ENCODE measurements at places on chromosomes 3 and 15. TPM values are rescaled to one million over a fixed set of nuclear protein-coding genes. Genes with fewer than 3 reads are reported as not detected.
A peak's percentile ranks its signal among the peaks of the same experiment; 100 is the strongest.

Gene BNC1
- total RNA-seq: not detected

Gene CCDC33
- not detected for total RNA-seq

DNA sequence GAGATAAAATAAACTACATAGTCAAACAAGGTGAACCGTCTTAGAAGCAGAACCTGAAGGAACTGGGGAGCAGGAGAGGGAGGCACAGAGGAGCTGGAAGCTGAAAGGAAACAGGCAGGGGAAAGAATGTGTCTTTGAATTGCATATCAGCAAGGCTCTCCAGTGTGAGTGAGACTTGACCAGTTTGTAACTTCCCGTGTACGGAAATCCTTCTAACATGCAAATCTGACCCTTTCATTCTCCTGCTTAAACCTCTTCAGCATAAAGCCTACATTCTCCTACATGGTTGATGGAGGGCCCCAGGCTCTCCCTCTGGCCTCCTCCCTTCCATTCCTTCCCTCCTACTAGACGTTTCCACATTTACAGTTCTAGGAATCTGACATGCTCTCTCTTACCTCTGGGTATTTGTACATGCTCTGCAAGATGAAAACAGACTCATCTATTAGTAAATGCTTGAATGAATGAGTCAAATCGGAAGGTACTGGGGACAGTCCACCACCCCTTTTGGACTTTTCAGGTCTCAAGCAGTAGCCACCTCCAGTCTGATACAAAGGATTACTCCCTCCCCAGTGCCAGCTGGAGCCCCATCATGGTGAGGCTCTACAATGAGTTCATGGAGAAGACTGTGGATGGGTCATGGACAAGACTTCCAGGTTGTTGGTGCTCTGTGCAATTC, 6.1 kb upstream of the SLC25A38 start:
- no peaks in the 10 kb centered on the region for H3K36me3 ChIP-seq
- H3K4me1 ChIP-seq: peaks cover 6% of the 10 kb centered on the region
- H3K27ac ChIP-seq: no peak overlapping the region
- no peak for DNase-seq
- H3K27me3 ChIP-seq: no peaks in the 10 kb centered on the region

DNA sequence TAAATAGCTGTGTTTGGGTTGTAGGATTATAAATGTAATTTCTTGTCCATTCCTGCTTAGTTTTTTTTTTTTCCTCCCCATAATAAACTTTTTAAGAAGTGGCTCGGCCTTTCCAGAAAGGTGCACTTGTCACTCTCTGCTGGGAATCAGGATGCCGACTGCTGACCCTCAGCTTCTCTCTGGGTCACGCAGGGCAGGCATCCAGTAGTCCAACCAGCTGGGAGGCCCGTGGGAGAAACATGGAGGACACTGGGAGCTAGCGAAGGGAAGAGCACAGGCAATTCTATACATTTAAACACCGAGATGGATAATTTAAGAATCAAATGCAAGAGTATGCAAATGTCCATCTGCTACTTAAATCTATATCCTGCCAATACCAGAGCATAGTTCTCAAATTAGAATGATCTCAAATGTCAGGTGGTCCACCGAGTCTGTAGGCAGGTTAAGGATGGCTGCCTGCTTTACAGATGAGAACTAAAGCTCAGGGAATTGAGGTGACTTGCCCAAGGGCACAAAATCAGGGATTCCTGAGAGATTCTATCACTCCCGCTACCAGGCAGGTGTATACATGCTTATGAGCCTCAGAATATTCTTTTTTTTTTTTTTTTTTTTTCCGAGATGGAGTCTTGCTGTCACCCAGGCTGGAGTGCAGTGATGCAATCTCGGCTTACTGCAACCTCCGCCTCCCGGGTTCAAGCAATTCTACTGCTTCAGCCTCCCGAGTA, 64.5 kb downstream of the DAPK2 start:
- H3K36me3 ChIP-seq: no peaks in the 10 kb centered on the region
- no peak overlapping the region for H3K4me3 ChIP-seq
- no peak overlapping the region for H3K27ac ChIP-seq
- H3K4me1 ChIP-seq: no peaks in the 10 kb centered on the region
- no peak for DNase-seq

DNA sequence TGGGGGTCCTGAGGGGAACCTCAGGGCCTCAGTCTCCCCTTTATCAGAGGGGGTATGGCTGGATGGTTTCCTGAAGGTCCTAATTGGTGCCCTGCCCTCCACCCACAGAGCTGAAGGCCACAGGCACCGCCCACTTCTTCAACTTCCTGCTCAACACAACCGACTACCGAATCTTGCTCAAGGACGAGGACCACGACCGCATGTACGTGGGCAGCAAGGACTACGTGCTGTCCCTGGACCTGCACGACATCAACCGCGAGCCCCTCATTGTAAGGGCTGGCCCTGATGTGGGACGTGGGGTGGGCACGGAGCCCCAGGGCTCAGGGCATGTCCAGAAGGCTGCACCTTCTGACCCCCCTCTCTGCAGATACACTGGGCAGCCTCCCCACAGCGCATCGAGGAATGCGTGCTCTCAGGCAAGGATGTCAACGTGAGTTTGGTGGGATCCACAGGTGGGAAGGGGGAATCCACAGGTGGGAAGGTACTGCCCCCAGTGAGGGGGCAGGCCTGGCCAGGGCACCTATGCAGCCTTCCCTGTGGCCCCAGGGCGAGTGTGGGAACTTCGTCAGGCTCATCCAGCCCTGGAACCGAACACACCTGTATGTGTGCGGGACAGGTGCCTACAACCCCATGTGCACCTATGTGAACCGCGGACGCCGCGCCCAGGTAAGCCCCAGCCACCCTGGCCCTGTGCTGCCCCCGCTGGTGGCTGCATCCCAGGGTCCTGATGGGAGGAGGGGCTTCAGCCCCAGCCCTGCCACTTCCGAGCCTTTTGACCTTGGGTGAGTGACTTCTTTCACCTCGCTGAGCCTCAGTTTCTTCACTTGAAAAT, 17.5 kb upstream of the GNAT1 start:
- DNase-seq: no peak
- H3K27ac ChIP-seq: no peak overlapping the region
- H3K27me3 ChIP-seq: no peaks in the 10 kb centered on the region

- no peak for DNase-seq
- H3K27me3 ChIP-seq: no peaks in the 10 kb centered on the region
- no peak overlapping the region for H3K4me3 ChIP-seq
- H3K36me3 ChIP-seq: peaks cover 11% of the 10 kb centered on the region
- no peaks in the 10 kb centered on the region for H3K4me1 ChIP-seq
Observed at GRCh38 chr3:126784254-126784653, 80.2 kb downstream of the CHCHD6 start.

- H3K4me1 ChIP-seq: no peaks in the 10 kb centered on the region
- no peaks in the 10 kb centered on the region for H3K27me3 ChIP-seq
- DNase-seq: no peak
- no peak overlapping the region for H3K27ac ChIP-seq
- no peaks in the 10 kb centered on the region for H3K36me3 ChIP-seq
Observed at GRCh38 chr3:178805741-178806140, 265.9 kb downstream of the ZMAT3 start.

- peaks cover 4% of the 10 kb centered on the region for H3K27me3 ChIP-seq
- no peak overlapping the region for H3K27ac ChIP-seq
- H3K36me3 ChIP-seq: no peaks in the 10 kb centered on the region
- no peak overlapping the region for H3K4me3 ChIP-seq
Observed at GRCh38 chr15:93583552-93583951, 494.5 kb upstream of the RGMA start.

DNA sequence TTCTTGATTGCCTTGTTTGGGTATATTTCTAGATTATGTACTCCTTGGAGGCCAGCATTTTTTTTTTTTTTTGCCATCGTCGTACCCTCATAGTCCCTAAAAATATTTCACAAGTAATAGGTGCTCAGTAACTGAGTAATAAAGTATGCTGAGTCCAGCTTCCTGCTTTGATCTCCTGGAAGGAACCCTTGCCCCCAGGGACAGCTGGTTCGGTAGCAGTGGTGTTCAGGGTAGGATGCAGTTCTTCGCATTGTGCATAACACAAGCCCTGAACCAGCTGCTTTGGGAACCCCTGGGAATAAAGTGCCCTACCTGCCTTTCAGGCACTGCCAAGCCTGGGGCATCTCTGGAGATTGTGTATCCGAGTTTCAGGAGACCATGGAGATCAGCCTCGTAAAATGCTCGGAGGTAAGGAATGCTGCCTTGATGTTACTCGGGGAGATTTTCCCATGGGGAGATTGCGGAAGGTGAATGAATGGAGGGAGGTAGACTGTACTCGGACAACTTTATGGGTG, 7.6 kb downstream of the MYZAP start:
- no peaks in the 10 kb centered on the region for H3K27me3 ChIP-seq
- H3K4me3 ChIP-seq: no peak overlapping the region
- H3K36me3 ChIP-seq: no peaks in the 10 kb centered on the region

DNA sequence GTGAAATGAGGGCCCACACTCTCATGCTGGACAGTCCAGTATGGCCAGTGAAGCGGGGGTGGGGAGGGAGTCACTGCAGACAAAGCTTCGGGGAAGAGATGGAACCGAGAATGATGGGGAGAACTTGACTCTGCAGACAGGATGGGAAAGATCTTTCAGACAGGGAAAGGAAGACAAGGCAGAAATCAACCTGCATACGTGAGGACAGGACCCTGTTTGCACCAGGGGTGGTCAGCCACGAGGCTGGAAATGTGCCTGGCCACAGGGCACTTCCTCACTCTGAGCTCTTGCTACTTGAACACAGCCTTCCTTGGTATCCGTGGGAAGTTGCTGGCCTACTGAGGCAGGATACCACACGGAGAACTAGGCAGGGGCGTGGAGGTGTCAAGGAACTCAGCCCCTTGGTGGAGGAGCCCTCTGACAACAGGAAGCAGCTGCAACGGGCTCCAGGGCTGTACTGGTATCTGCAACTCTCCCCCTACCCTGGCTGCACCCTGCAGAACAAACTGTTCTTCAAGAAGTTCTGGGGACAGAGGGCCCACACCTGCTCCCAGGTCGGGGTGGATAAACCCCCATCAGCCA, 9.3 kb upstream of the SRP14 start:
- no peaks in the 10 kb centered on the region for H3K36me3 ChIP-seq
- peak overlapping the region; percentile 2 for H3K4me3 ChIP-seq

- no peak overlapping the region for H3K4me3 ChIP-seq
- peak; percentile 29 for DNase-seq
- no peaks in the 10 kb centered on the region for H3K36me3 ChIP-seq
- no peak overlapping the region for H3K27ac ChIP-seq
- H3K4me1 ChIP-seq: no peaks in the 10 kb centered on the region
Observed at GRCh38 chr3:193869221-193870201, 266.4 kb upstream of the HES1 start.

- no peak overlapping the region for H3K4me3 ChIP-seq
- no peaks in the 10 kb centered on the region for H3K27me3 ChIP-seq
- no peak for DNase-seq
- no peak overlapping the region for H3K27ac ChIP-seq
Observed at GRCh38 chr3:14329116-14329830, 73.1 kb upstream of the SLC6A6 start.

DNA sequence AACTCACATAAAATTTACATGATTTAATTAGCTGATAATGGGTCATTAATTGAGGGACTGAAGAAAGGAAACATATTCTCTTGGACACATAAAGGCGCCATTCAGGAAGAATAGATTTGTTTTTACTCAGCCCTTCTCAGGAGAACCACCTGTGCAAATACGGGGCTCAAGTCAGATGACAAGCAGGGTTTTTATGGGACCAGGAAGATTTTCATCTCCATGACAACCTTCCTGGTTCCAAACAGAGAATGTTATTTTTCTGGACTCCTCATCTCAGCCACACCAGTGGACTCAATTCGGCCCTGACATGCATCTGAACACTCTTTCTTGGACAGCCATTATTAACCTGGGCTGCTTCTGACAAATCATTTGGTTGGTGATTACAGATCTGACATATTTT, 120.5 kb downstream of the PDZRN3 start:
- no peak for DNase-seq
- H3K4me3 ChIP-seq: no peak overlapping the region
- H3K36me3 ChIP-seq: no peaks in the 10 kb centered on the region
- no peaks in the 10 kb centered on the region for H3K4me1 ChIP-seq
- no peaks in the 10 kb centered on the region for H3K27me3 ChIP-seq
- no peak overlapping the region for H3K27ac ChIP-seq

DNA sequence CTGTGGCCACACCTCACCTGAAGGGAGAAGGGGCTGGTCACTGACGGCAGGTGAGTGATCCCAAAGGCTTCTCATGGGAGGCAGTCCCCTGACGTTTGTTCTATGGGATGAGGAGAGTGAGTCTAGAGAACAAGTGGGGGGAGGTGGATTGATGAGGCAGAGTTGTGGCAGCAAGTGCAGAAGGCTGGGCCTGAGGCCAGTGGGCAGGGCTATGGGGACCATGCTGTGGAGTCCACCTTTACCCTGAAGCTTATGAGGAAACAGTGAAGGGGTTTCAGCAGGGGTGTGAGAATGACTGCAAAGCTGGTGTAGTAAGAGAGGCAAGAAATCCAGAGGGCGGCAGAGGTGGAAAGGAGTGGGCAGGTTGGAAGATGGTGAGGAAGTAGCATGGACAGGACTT, 96.9 kb upstream of the PFN2 start:
- H3K4me1 ChIP-seq: no peaks in the 10 kb centered on the region
- H3K36me3 ChIP-seq: no peaks in the 10 kb centered on the region
- no peak overlapping the region for H3K27ac ChIP-seq
- no peak for DNase-seq

GRCh38 chr3:150184426-150185071, 213.9 kb upstream of the PFN2 start:
- no peak for DNase-seq
- no peak overlapping the region for H3K27ac ChIP-seq
- H3K27me3 ChIP-seq: no peaks in the 10 kb centered on the region
- H3K4me1 ChIP-seq: no peaks in the 10 kb centered on the region
- H3K4me3 ChIP-seq: no peak overlapping the region

Measured in naive thymus-derived CD4-positive, alpha-beta T cell (primary cell).